ENCODE measurements at places on chromosomes 12 and 14.

- no peak for DNase-seq
Observed at GRCh38 chr12:124408822-124409517, 114.1 kb downstream of the RFLNA start.

- DNase-seq = no peak
Observed at GRCh38 chr12:131407221-131408035, 303.5 kb upstream of the SFSWAP start.

GRCh38 chr14:20563971-20564370 is 3.1 kb upstream of the RNASE9 start:
- no peak for DNase-seq

DNA sequence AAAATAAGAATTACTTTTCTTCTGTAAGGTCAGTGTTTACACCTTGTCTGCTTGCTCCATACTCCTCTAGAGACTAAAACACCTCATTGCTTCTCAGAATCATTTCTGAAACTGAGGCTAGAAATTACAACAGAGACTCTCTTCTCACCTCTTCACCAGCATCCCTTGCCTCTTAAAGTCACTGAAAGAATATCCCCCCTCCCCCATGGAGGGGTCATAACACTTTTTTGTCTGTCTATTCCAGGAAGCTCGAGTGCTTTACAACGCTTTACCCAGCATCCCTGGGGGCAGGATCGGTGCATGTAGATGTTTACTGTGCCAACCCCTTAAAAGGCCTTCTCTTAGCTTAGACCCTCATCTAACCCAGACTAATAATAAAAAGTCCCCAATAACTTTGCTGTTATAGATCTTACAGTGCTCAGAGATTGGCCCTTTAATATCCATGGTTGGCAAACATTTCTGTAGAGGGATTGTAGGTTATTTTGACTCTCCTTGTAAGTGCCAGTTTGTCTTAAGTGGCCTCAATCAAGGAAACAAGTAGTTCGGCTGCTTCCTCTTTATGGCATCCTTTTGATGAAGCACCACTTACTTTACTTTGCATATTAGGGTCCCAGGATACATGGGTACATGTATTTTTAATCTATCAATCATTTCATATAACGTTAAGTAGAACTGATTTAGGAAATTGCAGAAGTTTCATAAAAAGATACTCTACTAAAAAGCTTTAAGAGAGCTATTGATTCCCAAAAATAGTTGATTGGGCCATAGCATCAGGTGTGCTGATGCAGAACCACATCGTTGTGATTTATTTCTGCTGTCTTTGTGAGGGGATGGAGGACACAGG is 29.3 kb downstream of the PRKCH start:
- no peak for DNase-seq

- peak; percentile 28 for DNase-seq
Observed at GRCh38 chr12:51351913-51352532, 5.5 kb upstream of the CELA1 start.

- no peak for DNase-seq
Observed at GRCh38 chr12:124177276-124177950, 117.5 kb upstream of the RFLNA start.

- no peak for DNase-seq
Observed at GRCh38 chr14:80770114-80770908, 171.2 kb downstream of the CEP128 start.

- DNase-seq = no peak
Observed at GRCh38 chr12:89923091-89923490, 214.5 kb upstream of the ATP2B1 start.

- DNase-seq = no peak
Observed at GRCh38 chr12:48716168-48716492, 377 bp downstream of the CCNT1 start.

DNA sequence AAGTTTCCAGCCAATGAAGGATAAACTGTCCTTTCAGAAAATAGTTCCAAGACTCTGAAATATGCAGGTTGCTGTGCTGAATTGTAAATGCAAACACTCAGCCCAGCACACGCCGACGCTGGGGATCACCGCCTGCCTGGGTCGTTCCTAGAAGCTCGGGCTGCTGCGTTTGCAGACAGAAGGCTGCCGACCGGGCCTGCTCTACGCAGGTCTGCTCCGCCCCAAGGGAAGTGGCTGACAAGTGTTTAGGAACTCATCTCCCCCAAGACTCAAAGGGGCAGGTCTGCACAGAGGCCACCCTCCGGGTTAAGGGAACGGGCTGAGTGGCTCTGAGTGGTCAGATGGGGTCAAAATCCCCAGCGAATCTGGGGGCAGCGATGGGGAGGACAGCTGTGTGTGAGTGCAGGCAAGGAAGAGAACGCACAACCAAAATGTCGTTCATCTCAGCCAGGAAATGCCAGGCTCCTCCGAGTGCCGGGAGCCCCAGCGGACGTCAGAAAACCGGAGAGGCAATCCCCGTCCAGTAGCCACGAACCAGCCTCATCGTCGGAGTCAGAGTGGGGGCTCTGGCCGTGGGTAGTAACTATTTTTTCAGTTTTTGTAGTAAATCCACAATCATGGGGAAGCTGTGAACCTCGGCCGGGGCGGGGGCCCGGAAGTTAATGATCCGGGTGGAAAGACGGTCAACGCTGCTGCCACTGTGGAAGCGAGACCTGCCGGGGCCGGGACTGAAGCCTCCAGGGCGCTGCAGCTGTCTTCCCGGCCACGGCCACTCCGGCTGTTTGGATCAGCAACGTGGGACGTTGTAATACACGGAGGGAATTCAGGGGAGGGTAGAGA is 6.0 kb downstream of the GALNT9 start:
- DNase-seq = no peak

DNA sequence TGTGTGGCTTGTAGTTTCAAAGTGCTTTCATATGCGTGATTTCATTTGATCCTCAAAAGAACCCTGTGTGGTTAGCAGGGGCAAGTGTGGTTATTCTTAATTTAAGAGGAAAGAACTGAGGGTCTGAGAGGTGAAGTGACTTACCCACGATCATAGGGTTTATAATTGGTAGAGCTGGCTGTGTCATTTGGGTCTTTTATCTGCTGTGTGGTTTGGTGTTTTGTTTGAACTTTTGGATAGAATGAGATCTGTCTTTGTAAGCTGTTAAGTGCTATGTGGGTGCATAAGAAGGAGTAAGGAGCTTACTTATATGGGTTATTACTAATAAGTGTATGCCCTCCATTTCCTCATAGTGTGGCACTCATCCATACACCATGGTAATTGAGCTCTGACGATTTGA is 190.0 kb downstream of the CACNA1C start:
- DNase-seq = no peak

DNA sequence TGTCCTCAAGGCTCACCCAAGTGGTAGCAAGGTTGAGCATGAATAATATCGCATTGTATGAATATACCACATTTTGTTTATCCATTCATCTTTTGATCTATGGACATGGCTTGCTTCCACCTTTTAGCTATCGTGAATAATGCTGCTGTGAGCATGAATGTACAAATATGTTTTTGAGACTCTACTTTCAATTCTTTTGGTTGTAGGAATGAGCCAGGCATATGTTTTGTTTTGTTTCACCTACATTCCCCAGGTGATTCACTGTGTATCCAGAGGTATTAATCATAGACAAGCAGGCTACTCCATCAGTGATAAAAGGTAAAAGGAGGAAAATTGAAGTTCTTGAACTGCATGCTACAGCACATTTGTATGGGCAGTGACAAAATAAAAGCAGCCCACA is 35.8 kb downstream of the CDKL1 start:
- DNase-seq = no peak

- DNase-seq = no peak
Observed at GRCh38 chr12:106333756-106334155, 23.8 kb upstream of the POLR3B start.

DNA sequence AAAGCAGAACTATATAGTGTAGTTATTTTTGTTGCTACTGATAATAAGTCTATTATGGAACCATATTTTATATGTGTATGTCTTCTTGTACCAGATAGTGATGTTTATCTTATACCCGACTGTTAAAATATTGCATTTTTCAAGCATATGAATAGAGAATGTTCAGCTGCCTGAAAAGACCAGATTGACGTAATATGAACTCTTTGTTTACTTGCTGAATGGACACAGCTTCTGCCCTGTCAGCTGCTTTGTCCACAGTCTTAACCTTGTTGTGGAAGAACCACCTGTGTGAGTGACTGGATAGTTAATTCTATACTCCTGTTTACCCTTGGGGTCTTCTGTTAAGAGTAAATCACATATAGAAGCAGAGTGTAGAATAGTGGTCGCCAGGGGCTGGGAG is 109.3 kb downstream of the LGR5 start:
- no peak for DNase-seq

GRCh38 chr14:85599939-85600338 is 70.0 kb downstream of the FLRT2 start:
- no peak for DNase-seq

DNA sequence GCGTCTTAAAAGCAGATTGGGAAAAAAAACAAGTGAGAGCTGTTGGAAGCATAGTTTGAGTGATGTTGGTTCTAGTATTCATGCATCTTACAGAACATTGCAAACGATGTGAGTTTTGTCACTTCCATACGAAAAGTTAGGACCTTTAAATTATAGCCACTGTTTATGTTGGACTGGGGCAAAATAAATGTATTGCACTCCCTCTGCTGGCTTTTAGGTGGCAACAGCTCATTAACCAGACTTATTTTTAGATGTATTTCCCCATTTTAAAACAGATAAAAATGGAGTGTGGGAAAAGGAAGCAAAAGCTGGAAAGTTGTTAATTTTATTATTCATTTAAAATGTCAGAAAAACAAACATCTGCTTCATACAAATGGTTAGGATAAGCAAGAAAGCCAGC is 111.9 kb downstream of the LGR5 start:
- no peak for DNase-seq

GRCh38 chr12:87883806-87884205 is 145.4 kb downstream of the C12orf50 start:
- no peak for DNase-seq

DNA sequence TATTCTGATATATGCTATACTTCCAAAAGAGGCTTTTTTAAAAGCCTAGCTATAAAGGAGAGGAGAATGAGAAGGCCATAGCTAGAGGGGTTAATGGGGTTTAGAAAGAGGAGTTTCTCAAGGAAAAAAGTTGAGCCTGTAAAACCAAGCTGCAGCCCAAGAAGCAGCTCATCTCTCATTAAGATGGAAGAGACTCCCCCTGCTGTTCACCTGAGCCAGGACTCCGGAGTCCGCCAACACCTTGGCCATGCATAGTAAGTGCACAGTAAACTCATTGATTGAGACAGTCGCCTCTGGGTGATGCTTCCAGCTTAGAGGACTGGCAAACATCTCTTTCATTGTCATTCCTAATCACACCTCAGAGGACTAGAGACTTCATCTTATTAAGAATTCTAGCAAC is 46.2 kb downstream of the ANO2 start:
- no peak for DNase-seq

- no peak for DNase-seq
Observed at GRCh38 chr12:113778432-113779132, 187.5 kb downstream of the RBM19 start.

- DNase-seq = no peak
Observed at GRCh38 chr12:47852096-47852571, 32.4 kb upstream of the HDAC7 start.

- DNase-seq = no peak
Observed at GRCh38 chr12:5439371-5439771, 7.5 kb downstream of the NTF3 start.

DNA sequence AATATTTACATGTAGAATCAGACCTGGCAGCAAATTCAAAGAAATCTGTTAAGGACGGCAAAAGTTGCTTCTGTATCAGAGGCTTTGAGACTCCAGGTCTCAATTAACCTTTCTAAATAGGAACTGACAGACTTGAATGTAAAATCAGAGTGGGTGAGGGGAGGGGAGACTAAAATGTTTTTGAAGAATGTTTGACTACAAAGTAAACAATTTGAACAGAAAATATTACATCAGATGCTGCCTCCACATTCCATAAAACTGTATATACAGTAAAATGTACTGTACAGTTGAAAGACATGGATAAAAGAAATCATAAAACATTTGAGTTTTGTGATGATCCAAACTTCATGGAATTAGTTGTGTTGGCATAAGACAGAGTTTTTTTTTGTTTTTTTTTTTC is 49.5 kb upstream of the POC1B start:
- no peak for DNase-seq

DNA sequence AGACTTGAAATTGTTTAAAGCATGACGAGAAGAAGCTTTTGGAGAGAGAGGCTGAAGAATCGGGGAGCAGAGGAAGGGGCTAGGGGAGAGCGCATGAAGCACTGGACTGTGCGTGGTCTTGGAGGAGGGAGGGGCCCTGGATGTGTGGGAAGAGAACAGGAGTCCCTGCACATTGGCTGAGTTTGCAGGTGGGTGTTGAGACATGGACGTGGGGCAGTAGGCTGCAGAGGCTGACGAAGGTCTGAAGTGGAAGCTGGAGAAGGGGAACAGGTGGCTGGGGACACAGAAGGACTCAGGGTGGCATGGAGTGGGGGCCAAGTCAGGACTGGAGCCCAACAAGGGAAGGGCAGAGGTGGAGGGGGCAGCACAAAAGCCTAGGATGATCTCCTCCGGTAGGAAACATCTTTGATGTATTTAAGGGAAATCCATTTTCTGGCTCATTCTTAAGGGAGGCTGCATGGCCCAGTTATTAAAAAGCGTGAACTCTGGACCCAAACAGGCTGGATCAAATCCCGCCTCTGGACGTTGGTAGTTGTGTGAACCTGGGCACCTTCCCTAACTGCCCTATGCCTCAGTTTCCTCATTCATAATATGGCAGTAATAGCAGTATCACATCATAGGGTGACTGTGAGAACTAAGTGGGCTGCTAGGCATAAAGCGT is 29.0 kb downstream of the ADGRD1 start:
- no peak for DNase-seq

- DNase-seq = no peak
Observed at GRCh38 chr12:131455581-131456110, 255.2 kb upstream of the SFSWAP start.

GRCh38 chr14:54423991-54424390 is 17.2 kb downstream of the CNIH1 start:
- DNase-seq = no peak

GRCh38 chr14:104598910-104599273 is 5.7 kb downstream of the TMEM179 start:
- no peak for DNase-seq

- DNase-seq = no peak
Observed at GRCh38 chr14:96309133-96309895, 53.3 kb downstream of the BDKRB1 start.

GRCh38 chr12:52448228-52448627 is 3.7 kb downstream of the KRT6B start:
- no peak for DNase-seq

- DNase-seq = no peak
Observed at GRCh38 chr14:69663300-69663643, 51.9 kb downstream of the SUSD6 start.

DNA sequence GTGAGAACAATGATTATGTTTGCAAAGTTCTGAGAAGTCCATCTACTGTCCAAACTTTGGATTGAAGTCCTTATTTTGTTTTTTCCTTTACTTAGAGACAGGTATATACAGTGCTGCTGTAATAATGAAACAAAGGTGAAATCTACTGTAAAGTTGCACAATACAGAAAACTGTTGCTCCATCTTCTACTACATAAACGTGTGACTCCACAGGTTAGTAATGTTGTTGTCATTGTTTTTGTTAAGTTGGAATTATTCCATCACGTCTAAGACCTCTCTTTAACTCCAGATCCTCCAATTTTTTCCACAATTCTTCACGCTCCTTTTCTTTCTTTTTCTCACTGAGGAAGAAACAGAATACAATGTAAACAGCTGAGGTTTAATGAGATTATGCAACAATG is 57.0 kb upstream of the GPHB5 start:
- DNase-seq = no peak

GRCh38 chr12:91663744-91664143 is 481.1 kb upstream of the DCN start:
- no peak for DNase-seq
